Muscle of back (tissue), 13 donors: ENCODE measurements at places on chromosomes 16 and 17. TPM values are rescaled to one million over a fixed set of nuclear protein-coding genes. Genes with fewer than 3 reads are reported as not detected.

DNA sequence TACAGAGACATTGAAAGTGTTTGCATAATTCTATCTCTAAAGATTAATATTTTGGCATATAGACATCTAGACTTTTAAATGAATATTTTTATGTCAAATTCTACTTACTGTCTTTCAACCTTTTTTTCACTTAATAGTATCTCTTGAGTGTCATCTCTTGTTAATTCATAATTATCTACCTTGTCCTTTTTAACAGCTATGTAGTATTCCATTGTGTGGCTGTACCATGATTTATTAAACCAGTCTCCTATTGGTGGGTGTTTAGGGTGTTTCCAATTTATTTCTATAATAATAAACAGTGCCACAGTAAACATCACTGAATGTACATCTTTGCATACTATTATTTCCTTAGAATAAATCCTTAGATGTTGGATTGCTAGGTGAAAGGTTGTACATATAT, 16.3 kb upstream of the RNF222 start:
- no peak for DNase-seq

DNA sequence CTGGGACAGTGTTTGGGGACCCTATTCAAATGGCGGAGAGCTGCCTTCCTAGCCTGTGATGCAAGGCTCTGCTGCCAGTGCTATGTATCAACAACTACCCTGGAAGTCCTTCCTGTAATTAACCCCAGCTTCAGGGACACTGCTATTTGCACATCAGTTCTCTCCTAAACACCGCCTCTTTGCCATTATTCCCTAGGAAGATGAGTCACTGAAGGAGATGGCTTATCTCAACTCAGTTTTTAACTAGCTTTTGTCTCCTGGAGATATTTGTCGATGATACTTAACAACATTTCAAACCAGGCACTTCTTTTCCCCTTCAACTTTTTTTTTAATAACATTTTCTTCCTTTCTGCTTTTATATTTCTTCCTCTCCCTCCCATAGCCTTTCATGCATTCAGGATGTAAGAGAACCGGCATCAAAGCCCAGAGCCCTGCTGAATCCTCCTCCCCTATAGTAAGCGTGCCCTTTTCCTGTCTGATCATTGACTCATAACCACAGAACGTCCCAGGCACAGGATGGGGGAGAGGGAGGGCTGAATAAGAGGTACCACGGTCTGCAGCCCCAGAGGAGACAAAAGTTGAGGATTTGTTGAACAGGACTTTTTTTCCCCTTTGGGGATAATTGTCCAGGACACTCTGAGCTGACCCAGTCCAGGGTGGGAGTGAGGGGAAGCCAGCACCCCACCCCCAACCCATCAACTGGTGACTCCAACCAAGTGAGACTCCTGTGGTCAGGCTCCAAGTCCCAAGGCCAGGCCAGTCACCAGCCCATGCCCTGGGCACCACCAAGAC, 387.8 kb upstream of the SALL1 start:
- DNase-seq = peak; percentile 80

- DNase-seq = no peak
These were observed 320.8 kb downstream of the CDH8 start for GRCh38 chr16:61715393-61715792.

- DNase-seq = peak; percentile 98
These were observed at the start of gene NUPR1 for GRCh38 chr16:28538733-28539596. TSS of gene NUPR1 (minus strand) at chr16:28538974. CDS start at chr16:28538907, 67 bp downstream.

Gene PMFBP1
- polyA plus RNA-seq = 1.5 TPM

Gene CASKIN1
- 2.7 TPM for polyA plus RNA-seq
